ENCODE measurements at places on chromosomes 6 and 20. TPM values are rescaled to one million over a fixed set of nuclear protein-coding genes. Genes with fewer than 3 reads are reported as not detected.

DNA sequence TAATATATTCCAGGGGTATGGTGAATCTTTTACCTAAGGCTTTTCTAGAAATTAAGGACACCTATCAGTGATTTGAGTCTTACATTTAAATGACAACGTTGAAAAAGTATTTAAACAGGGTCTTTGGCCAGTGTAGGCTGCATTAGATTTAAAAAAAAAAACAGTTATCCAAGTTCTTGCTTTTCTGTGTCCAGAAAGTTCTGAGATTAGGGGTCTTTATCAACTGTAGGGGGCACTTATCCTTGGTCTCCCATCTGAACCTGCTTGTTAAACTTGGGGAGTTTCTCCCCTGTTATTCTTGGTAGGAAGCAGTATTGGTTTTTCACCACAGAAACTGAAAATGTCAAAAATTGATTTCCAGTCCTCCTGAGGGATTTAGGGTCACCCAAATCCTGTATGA is 155.9 kb upstream of the ZNF217 start:
- ATAC-seq, result no peak
- no peak overlapping the region for H3K4me3 ChIP-seq
- no peaks in the 10 kb centered on the region for H3K36me3 ChIP-seq
- H3K4me1 ChIP-seq, result peaks cover 36% of the 10 kb centered on the region
- no peaks in the 10 kb centered on the region for H3K27me3 ChIP-seq

GRCh38 chr6:158021376-158021775 is 39.7 kb downstream of the SYNJ2 start:
- H3K27ac ChIP-seq, result peak overlapping the region; percentile 59
- peaks cover 10% of the 10 kb centered on the region for H3K4me1 ChIP-seq
- ATAC-seq, result no peak
- no peaks in the 10 kb centered on the region for H3K27me3 ChIP-seq
- H3K4me3 ChIP-seq, result no peak overlapping the region

- no peaks in the 10 kb centered on the region for H3K36me3 ChIP-seq
- no peak overlapping the region for H3K27ac ChIP-seq
- no peak for ATAC-seq
- H3K4me3 ChIP-seq, result no peak overlapping the region
- H3K27me3 ChIP-seq, result no peaks in the 10 kb centered on the region
Observed at GRCh38 chr6:156185113-156185512, 592.1 kb upstream of the ARID1B start.

- H3K4me1 ChIP-seq, result no peaks in the 10 kb centered on the region
- no peak overlapping the region for H3K27ac ChIP-seq
- H3K4me3 ChIP-seq, result no peak overlapping the region
- no peak for ATAC-seq
- no peaks in the 10 kb centered on the region for H3K27me3 ChIP-seq
Observed at GRCh38 chr6:41159415-41160082, 3.4 kb downstream of the TREM2 start.

DNA sequence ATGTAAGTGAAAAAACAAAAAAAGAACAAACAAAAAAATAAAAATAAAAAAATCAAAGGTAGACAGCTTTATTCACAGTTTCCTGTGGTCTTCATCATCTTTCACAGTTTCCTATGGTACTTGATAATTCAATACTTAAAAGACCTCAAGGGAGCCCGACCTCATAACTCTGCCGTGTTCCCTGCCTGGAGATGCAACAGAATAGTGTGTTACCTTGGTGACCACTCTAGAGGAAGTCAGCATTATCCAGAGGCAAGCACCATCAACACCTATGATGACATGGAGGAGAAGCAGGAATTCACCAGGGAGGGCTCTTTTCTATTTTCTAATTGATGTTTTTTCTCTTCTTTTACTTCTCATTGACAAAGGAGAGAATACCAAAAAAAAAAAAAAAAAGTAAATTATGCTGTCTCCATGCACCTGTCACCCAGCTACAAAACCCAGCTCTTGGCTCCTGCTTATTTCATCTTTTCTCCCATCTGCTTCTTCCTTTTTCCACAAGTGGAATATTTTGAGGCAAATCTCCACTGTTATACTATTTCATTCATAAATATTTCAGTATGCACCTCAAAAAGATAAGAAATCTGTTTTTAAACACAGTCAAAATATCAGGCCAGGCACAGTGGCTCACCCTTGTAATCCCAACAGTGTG is 95.8 kb upstream of the STXBP5 start:
- no peak overlapping the region for H3K27ac ChIP-seq
- peaks cover 14% of the 10 kb centered on the region for H3K4me1 ChIP-seq
- no peak for ATAC-seq
- H3K27me3 ChIP-seq, result no peaks in the 10 kb centered on the region
- H3K36me3 ChIP-seq, result no peaks in the 10 kb centered on the region

CARMIL1 gene
- total RNA-seq, result 7.6 TPM

DNA sequence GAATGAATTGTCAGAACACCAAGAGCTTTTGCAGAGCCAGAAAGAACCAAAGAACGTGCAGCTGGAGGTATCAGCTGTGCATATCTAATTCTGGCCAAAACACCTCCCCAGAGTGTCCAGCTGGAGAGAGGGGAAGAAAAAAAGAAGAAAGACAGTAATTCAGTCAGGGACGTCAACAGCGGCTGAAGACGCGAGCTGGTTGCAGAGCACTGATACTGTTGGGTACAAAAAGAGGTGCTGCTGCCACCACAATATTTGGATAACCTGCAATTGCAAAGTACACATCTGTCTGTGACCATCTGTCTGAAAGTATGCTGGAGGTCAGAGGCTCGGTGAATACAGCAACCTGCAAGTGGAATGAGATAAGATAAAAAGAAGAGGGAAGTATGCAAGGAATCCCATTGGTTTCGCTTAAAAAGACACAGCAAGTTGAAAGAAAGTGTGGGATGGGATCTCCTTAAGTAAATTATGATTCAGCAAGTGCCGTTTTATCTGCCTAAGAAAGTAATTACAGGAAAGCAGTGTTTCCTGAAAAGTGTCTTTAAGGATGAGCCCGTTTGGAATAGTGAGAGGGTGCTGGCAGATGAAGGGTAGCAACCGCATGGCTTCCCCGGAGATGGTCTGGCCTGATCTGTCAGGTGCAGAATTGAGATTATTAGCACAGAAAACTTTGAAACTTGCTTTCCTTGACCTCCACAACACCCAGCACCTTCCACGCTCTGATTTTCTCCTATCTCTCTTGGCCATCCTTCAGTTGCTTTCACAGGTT is 189.9 kb upstream of the PRDM1 start:
- no peak for ATAC-seq
- H3K27me3 ChIP-seq, result peaks cover 3% of the 10 kb centered on the region
- H3K36me3 ChIP-seq, result peaks cover 7% of the 10 kb centered on the region
- H3K4me3 ChIP-seq, result no peak overlapping the region
- H3K4me1 ChIP-seq, result peaks cover 17% of the 10 kb centered on the region

DNA sequence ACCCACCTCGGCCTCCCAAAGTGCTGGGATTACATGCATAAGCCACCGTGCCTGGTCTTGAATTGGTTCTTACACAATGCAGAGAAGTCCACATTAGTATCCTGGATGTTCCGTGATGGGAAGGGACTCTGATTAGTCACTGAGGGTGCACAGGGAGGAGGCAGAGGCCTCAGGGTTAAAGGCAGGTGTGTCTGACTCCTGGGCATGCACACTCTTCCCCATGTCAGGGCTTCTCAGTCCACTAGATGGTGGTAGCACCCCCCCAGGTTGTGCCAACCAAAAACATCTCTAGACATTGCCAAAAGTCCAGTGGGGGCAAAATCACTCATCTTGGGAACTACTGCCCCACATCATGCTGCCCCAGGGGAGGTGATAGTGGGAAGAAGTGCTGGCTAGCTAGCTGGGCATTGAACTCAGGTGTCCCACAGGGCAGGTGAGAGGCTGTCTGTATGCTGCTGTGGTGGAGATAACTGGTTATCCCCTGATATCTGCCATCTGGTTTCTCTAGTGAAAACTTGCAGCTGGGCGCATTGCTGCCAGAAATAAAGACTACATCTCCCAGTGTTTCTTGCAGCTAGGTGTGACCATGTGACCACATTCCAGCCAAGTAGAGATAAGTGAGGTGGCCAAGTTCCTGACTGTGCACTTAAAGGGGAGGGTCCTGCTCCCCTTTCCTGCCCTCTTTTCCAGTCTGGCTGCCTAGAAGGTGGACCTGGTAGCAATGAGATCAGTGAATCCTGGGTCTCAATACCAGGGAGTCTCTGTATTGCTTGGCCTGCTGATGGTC is 8.4 kb upstream of the NSFL1C start:
- H3K4me1 ChIP-seq, result no peaks in the 10 kb centered on the region
- peaks cover 15% of the 10 kb centered on the region for H3K27me3 ChIP-seq
- no peak overlapping the region for H3K27ac ChIP-seq

- ATAC-seq, result no peak
- H3K27me3 ChIP-seq, result peaks cover 10% of the 10 kb centered on the region
- peaks cover 5% of the 10 kb centered on the region for H3K4me1 ChIP-seq
- no peak overlapping the region for H3K27ac ChIP-seq
Observed at GRCh38 chr6:107495971-107496370, 6.1 kb downstream of the SOBP start.

All from activated T-helper 17 cell treated with anti-CD3 and anti-CD28 coated beads, Interleukin-2, amount 50 U/mL, for 72 hours (primary cell).